NCI-H226 (cell line): ENCODE measurements at places on chromosomes 1 and 21.
A peak's percentile ranks its signal among the peaks of the same experiment; 100 is the strongest.

GRCh38 chr21:39022863-39023693 lies 160.2 kb downstream of the PSMG1 start:
- DNase-seq: peak; percentile 93

GRCh38 chr1:175602026-175602585 lies 141.3 kb downstream of the TNR start:
- DNase-seq: no peak

DNA sequence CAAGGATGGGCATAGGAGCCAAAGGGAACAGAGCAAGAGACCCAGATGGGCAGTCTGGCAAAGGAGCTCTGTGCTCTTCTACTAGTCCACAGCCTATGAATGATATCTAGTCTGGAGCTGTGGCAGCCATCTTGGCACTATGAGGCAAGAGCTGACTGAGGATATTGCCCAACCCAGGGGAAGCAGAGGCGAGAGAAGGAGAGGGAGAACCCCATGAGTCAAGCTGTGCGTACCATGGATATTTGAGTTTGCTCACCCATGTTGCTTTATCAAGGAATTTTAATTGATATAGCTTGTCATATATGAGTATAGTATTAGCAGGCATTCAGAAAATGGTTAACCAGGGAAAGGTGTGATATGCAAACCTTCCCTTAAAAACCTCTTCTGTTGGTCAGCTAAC lies 420.9 kb downstream of the PRDM2 start:
- no peak for DNase-seq

DNA sequence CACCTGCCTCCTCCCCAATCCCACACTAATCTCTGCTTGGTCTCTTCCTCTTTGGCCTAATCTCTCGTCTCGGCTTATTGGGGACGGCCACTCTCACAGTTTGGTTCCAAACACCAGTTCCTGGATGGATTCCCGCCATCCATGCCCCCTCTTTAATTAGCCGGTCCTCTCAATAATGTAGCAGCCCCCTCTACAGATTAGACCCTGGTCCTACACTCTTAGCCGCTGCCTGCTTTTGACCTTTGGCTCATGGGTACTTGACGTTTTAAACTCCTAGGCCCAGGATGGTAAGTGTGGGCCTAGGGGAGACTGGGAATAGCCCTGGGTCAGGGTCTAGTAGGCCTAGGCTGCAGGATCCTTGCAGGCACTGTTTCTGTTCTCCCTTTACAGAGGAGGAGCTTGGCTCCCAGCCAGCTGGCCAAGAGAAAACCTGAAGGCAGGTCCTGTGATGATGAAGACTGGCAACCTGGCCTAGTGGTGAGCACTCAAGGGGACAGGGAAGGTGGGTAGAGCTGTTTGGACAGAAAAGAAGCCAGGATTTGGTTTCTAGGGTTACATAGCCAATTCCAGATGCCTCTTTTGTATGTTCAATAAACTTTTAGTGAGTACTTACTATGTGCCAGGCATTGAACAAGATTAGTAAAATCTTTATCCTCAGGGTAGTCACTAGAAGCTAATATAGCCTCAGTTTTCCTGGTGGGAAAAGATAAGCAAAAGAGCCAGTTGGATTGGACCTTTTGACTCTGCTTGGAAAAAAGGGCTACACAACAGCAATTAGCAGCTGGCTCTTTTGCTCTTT lies 758 bp downstream of the RAD54L start:
- peak; percentile 46 for DNase-seq

DNA sequence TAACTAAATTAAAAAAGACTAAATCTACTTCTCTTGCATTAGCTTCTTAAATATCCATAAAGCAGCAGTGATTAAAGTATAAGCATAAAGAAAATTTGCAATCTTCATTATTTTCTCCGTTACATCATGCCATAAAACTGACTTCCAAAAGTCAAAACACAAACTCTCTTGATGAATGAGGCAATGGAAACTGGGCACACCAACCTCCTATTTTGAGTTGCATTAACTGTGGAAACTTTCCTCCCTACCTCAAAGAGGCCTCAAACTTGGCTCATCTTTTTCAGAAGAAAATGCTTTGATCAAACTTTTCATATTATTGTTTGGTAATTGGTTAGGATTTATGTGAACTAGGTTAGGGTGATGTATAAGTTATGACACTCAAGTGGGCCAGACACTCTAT lies 4.1 kb upstream of the BTG3 start:
- no peak for DNase-seq

- DNase-seq: no peak
These were observed 50.6 kb upstream of the ZC3H12A start for GRCh38 chr1:37423810-37424209.
